EL (cell line): ENCODE measurements at places on chromosomes 12 and 14.

GRCh38 chr14:60106339-60106738 lies 14.6 kb downstream of the PCNX4 start:
- peak; percentile 41 for DNase-seq

DNA sequence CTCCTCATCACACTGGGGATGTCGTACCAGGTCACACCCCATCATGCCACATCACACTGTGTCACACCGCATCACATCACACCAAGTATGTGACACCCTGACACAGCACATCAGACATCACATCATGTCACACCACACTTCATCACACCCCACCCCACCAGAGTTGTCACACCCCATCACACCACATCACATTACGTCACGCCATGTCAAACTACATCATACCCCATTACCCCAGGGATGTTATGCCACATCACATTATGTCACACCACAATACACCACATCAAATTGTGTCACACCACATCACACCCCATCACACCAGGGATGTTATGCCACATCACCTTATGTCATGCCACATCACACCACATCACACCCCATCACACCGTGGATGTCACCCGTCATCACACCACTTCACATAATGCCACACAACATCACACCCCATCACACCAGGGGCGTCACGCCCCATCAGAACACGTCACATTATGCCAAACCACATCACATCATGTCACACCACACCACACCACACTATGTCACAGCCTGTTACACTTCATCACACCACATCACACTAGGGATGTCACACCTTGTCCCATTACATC lies 133.6 kb downstream of the TMEM121 start:
- DNase-seq = no peak

- DNase-seq = no peak
Observed at GRCh38 chr12:100715976-100716944, 78.3 kb upstream of the ANO4 start.

DNA sequence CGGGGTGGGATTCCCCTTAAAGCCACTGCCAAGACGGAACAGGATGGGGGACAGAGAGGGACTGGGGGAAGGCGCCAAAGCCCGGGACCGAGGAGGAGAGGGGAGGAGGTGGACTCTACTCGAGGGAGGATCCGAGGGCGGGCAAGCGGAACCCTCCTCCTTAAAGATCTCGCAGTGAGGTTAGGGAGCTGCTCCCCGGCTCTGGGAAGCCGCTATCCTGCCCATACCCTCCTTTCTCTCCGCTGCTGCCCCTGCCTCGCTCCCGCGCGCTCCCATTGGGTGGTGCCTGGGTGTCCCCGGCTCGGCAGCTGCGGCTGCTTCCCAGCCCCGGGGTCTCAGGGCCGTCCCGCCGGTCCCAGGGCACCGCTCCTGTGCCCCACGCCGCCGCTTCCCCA lies 16.4 kb downstream of the KRT18 start:
- DNase-seq = no peak

GRCh38 chr12:321606-322326 lies 59.1 kb upstream of the SLC6A13 start:
- no peak for DNase-seq

GRCh38 chr14:23028799-23029198 lies 5.9 kb downstream of the PSMB5 start:
- no peak for DNase-seq

DNA sequence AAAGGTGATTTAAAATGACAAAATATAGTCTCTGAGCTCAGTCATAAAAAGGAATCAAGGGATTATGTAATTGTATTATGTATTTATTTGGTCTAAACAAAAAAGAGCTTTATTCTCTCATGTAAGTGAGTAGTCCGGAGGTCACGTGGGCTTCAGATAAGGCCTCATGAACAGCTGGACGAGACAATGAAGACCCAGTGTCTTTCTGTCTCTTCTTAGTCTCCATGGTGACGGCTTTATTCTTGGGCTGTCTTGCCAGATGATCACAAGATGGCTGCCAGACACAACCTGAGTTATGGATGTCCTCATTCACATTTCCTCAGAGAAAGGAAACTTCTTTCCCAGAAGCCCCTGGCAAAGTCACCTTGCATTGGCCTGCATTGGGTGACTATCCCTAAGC lies 98.6 kb downstream of the ARF6 start:
- no peak for DNase-seq

GRCh38 chr12:71415336-71416231 lies 24.0 kb upstream of the LGR5 start:
- DNase-seq = peak; percentile 54

DNA sequence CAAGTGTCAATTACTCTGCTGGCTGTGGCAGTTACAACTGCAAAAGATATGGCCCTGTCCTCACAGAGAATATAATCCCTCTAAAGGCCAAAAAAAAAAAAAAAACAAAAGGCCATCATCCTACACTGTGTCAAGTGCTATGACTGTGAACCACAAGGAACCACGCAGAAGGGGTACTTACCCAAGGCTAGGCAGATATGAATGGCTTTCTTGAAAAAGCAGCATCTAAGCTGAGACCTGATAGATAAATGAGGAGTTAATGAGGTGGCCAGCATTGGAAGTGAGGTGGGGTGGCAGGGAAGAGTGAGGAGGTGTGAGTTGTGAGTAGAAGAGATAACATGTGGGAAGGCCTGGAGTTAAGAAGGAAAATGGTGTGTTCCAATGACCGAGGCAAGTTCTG lies 16.4 kb upstream of the IL22 start:
- no peak for DNase-seq

GRCh38 chr14:105855246-105855892 lies 329.0 kb downstream of the TMEM121 start:
- DNase-seq = no peak

DNA sequence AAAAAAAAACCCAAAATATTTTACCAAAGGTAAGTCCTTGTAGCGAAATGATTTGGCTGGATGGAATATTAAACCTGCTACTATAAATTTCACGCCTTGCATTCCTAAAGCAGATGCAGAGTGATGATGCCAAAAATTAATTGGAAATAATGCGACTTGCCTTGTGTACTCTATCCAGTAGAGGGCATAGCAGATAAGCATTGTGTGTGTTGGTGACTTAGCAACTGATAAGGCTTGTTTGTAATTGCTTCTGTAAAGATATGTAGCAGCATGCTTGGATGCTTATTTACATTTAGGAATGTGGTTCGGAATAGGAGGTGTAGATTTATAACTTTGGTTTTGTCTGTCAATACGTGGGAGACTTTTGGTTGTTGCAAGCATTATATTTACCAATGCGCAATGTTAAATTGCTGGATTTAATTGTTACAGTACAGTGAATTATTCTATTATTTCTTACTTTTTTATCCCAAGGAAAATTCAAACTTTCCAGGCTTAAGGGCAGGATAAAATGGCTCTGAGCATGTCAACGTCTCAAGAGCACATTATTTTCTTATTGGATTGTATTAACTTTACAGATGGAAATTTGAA lies 80.5 kb downstream of the TMEM260 start:
- DNase-seq = peak; percentile 32

DNA sequence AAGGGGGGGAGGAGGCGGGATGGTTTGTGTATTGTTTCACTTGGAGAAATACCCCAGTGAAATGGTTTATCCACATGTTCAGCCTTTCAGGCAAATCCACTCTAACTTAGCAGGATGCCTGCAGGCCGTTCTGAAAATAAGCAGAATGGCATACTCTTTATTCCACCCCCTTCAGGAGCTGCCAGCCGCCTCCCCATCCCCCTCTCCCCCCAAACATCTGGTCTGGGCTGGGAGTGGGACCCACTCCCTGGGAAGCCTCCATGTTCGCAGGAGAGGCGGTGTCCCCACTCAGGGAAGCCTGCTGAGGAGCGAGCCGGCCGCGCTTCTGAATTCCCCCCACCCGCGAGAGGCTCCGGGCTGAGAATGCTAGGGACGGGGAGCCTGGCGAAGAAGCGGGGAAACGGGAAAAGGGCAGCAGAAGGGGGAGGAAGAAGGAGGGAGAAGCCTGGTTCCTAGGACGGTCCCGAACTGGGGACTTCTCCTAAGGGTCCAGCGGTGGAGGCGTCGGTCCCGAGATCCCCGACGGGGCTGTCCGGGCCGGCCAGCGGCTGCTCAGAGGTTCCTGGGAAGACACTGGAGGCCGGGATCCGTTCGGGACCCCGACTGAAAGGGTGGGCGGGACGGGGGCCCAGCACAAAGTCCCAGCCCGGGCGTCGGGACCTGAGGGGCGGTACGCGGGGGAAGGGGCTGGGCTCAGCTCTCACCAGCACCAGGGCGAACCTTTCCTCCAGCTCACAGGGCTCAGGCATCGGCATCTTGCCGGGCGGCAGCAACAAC lies 666 bp downstream of the FMNL3 start:
- DNase-seq = peak; percentile 48

GRCh38 chr14:65243766-65244442 lies 141.6 kb upstream of the MAX start:
- DNase-seq = peak; percentile 54

- DNase-seq = no peak
Observed at GRCh38 chr14:102750376-102750775, 26.9 kb upstream of the TRAF3 start.

DNA sequence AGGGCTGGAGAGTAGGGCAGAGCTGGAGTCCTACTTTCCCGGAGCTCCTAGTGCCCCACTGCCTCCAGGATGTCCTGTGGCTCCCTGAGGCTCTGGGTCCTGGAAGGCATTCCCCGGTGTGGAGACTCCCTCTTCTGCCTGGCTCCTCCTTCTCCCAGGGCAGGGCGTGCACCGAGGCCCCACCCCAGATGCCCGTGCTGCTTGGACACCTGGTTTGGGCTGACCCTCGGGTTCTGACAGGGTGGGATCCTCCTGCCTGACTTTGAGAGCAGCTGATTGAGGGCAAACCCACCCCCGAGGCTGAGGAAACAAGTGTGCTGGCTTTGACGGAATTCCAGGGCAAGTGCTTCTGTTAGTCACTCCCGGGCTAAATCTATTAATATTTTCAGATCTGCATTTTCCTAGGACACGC lies 15.4 kb downstream of the TEAD4 start:
- peak; percentile 49 for DNase-seq

- no peak for DNase-seq
Observed at GRCh38 chr12:42859612-42860011, 270.1 kb upstream of the PRICKLE1 start.

- DNase-seq = peak; percentile 45
Observed at GRCh38 chr12:98653866-98654493, 8.9 kb downstream of the APAF1 start.

GRCh38 chr12:103313894-103314293 lies 181.9 kb downstream of the C12orf42 start:
- DNase-seq = no peak

DNA sequence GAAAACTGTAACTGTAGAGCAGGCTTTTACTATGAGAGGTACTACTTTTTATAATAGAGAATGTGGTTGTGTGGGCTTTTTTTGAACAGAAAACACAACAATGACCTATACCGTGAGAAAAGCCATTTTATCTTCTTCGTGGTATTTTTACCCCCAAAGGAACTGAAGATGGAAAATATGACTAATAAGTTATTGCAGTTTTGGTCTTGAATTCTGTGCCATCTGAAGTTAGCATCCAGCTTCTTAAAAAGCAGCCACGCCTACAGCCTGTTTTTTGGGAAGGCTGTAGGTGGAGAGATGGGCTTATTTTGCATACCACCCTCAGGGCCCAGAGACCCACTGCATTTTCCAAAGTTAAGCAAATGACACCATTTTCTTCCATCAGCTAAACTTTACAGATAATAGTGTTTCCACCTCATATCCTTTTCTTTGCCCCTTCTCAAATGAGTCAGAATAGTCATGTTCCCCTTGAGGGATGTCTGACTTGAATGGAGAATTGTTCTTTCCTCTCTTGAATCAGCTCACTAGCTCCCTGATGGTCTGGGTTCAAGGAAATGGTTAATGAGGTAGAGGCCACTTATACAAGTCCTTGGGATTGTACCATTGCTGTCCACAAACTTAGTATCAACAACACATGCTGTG lies 53.0 kb downstream of the TBC1D30 start:
- no peak for DNase-seq

GRCh38 chr14:77181603-77182437 lies at the start of gene TMEM63C:
TMEM63C (plus strand) TSS chr14:77181798; CDS start chr14:77218814, 37,016 bp downstream.
- DNase-seq = no peak

DNA sequence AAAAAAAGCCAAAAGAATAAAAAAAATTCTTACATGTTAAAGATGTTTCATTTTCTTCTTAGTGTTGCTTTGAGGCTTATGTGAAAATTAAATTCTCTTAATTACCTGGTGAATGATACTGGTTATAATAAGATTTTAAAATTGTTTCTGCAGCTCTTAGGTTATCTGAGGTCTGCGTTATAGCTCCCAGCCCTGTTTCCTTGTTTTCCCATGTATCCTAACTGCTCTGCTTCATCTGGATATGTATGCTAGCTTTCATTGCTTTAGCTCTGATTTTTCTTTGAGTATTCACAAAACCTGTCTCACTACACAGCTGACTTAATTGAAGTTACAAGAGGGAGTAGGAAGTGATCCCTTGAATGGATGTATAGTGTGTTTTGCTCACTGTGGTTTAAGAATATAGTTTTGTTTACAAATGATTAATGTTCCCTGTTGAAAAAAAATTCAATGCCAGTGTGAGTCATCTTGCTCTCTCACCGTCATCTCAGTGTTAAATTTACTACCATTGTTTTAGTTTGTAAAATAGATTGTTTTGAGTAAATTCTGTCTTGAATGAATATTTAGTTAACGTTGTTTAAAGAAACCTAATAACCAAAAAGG lies 26.8 kb downstream of the CPSF6 start:
- peak; percentile 63 for DNase-seq

- DNase-seq = peak; percentile 90
Observed at GRCh38 chr14:88983755-88984154, 159.3 kb downstream of the TTC8 start.

- DNase-seq = no peak
Observed at GRCh38 chr12:112862636-112863290, 44.0 kb upstream of the OAS1 start.

- no peak for DNase-seq
Observed at GRCh38 chr12:32765906-32766305, 10.2 kb upstream of the YARS2 start.

DNA sequence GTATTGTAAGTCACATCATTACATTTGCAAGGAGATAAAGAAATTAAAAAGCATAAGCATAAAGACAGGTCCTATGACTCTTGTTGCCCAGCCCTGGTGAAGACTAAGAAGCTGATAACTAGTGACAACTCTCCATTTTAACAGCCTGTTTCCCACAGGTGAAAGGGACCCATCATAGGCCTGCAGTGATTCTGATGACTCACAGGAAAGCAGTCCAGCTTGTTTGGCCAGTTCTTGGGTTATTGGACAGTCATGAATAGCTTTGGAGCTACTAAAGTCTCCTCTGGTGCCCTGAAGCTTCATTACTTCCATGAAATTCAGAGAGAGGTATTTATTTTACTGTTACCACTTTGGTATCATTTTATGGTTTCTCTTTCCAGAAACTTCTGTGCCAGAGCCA lies 55.5 kb upstream of the DYRK2 start:
- peak; percentile 40 for DNase-seq

DNA sequence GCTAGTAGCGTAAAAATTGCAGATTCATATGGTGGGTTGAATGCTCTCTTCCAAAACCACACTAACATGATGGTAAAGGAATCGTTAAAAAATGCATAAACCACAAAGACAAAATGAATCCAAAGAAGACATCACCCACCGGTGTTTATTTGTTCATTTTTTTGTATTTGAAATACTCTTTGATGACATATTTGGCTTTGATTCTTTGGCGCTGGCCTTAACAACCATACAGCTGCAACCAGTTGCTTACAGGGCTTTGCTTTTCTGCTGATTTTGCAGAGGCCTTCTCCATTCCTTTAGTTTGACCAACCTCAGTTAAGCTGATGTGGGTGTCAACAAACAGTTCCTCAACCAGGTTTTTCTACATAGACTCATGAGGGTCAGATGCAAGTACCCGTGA lies 103.5 kb downstream of the CACNA1C start:
- no peak for DNase-seq
